ENCODE measurements at places on chromosomes 5 and 9.
A peak's percentile ranks its signal among the peaks of the same experiment; 100 is the strongest.

GRCh38 chr5:156435101-156435500 is 108.1 kb downstream of the SGCD start:
- no peak for DNase-seq

GRCh38 chr5:103519550-103519949 is 43.0 kb downstream of the NUDT12 start:
- no peak for DNase-seq

- no peak for DNase-seq
Observed at GRCh38 chr5:76615759-76616158, 7.4 kb downstream of the F2RL2 start.

DNA sequence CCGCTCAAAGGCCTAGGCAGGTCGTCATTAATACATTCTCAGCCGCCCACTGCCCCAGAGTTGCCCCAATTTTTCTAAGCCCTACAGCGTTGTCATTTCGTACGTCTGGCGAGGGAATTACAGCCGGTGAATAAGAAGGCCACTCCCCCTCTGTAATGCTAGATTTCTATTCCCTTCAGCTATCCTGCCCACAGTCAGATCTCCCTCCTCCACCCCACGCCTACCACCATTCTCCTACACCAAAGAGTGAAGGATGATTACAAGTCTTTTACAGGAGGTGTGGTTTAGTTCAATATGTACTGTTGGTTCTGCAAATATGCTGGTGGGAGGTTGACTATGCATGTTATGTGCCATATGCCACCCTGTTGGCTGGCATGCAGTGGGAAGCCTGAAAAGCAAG is 83.7 kb upstream of the SMIM15 start:
- peak; percentile 45 for DNase-seq

GRCh38 chr9:98230304-98230703 is 25.1 kb downstream of the TBC1D2 start:
- DNase-seq = no peak

DNA sequence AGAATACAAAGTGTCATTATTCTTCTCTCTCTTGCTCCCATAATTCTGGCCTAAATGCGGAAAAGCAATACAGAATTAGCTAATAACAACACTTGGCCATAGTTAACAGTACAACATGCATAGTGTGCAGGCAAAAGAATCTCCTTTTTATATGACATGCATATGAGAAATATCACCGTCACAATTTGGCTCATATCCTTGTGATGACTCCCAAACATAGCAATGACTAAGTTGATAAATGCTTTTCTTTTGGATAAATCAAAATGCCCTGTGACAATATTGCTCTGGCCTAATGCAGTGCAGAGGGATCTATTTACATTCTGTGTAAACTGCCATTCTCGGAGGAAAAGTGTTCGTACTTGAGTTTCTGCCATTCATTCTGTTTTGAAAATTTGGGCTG is 121.9 kb upstream of the GHR start:
- no peak for DNase-seq

DNA sequence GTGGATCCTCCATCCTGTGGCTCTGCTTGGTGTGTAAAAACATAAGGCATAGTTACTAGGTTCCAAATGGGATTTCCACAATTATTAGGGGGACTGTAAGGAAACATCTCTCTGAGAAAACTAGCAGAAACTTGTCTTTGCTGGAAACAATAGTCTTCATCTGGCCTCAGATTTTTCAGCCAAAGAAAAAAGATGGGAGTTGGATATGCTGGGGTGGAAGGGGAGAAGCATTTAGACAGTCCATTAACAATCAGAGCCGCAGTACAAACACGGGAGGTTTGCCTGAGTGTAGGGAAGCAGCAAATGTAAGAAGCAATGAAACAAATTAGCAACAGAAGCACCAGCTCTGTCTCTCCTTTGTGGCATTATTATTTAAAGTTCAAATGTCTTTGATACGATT is 402.7 kb upstream of the ZNF608 start:
- DNase-seq = no peak

- DNase-seq = no peak
Observed at GRCh38 chr9:99224445-99224844, 2.4 kb downstream of the SEC61B start.

DNA sequence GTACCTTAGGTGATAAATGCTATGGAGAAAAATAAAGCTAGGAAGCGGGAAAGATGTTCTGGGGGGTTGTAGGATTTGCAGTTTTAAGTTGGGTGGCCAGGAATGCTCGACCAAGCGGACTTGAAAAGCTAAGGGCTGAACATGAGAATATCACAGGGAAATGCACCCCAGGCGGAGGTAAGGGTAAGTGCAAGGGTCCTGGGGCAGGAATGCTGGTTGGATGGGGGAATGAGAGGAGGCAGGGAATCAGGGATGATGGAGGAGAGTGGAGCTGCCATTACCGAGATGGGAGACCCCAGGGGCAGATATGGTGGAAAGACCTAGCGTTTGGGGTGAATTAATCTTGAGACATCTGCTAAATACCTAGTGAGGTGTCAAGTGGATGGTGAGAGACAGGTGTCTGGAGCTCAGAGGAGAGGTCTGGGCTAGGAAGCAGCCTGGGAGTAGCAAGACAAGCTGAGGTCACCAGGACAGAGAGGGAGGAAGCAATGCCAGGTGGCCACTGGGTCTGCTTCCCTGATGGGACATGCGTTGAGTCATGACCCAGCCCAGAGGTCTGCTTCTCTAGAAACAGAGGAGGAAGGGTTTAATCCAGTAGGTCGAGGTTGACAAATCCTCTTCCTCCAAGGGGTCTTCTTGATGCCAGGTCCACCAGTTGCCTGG is 77.7 kb upstream of the ASS1 start:
- no peak for DNase-seq

GRCh38 chr5:53052499-53052898 is 57.1 kb downstream of the MOCS2 start:
- no peak for DNase-seq

GRCh38 chr5:170809551-170809950 is 26.0 kb downstream of the GABRP start:
- no peak for DNase-seq

DNA sequence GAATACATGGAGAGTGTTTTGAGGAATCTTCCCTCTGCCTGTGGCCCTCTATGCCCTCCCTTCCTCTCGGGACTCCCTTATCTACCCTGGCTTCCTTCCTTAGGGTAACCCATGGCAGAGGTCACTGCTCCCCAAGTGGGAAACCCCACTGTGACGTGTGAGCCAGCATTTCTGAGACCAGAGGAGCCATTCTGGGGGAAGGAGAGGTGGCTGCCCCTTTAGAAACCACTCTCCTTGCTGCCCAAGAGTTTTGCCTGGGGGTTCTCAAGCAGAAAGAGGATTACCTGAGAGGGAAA is 23.1 kb downstream of the CCNJL start:
- DNase-seq = no peak

DNA sequence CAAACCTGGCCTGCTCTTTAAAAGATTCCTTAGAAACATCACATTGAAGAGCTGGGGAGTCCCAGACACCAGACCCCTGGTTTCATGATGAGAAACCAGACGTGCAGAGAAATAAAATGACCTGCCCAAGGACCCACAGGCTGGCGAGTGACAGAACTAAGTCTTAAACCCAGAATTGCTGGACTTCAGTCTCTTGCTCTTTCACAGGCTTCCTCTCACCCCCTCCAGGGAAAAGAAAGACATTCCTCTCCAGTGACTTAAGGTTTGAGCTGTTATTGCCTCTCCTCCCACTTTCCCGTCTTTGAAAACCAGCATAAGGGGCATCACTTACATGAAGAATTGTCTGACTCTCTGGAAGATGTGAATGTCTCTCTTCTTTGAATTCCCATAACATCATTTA is 535.2 kb downstream of the IRX1 start:
- DNase-seq = no peak

- no peak for DNase-seq
Observed at GRCh38 chr9:22067196-22067595, 58.1 kb upstream of the CDKN2B start.

- DNase-seq = no peak
Observed at GRCh38 chr5:58764199-58764598, 181.3 kb downstream of the RAB3C start.

- DNase-seq = no peak
Observed at GRCh38 chr5:2191972-2192371, 309.2 kb upstream of the IRX4 start.

- no peak for DNase-seq
Observed at GRCh38 chr5:158382473-158382872, 523.5 kb upstream of the CLINT1 start.

GRCh38 chr9:107504585-107505455 is 15.3 kb upstream of the KLF4 start:
- DNase-seq = no peak

- DNase-seq = no peak
Observed at GRCh38 chr5:72427488-72428437, 79.4 kb downstream of the ZNF366 start.

GRCh38 chr9:105880517-105880916 is 186.2 kb downstream of the TMEM38B start:
- no peak for DNase-seq

DNA sequence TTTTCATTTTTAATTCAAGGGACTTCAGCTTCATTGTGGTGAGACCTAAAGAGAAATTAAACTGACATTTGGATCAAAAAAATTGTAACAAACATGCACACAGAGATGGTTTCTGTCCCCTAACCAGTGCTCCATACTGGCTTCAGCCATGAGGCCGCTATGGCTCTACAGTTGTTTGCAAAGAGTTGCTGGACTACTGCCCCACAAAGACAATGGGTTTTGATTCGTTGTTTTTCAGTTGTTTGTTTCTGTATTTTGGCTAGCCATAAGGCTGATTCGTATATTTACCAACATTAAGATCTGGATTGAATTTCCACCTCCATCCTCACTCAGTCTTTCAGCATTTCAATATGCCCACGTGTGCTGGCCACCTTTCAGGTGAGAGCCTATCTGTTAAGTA is 163.7 kb upstream of the KIF2A start:
- DNase-seq = no peak

All from caudate nucleus (tissue), 63 donors.